ENCODE measurements at places on chromosomes 4 and X.

GRCh38 chr4:174047363-174047762 lies 236.1 kb downstream of the FBXO8 start:
- peak; percentile 91 for DNase-seq

DNA sequence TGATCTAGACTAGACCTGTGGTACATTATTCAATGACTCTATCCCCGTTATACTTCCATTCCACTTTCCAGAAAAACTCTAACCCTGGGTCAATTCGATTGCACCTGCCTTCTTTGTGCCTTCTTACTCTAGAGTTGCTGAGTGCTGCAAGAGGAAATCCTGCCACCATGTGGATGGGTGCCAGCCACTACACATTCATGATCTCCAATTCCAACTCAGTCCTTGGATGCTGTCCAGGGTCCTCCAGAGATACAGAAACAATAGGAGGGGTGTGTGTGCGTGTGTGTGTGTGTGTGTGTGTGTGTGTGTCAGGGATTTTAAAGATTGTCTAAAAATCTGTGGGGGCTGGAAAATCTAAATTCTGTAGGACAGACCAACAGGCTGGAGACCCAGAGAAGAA lies 42.9 kb upstream of the INTS6L start:
- peak; percentile 79 for DNase-seq

- peak; percentile 33 for DNase-seq
These were observed 108.0 kb downstream of the ANAPC4 start for GRCh38 chr4:25485104-25485503.

DNA sequence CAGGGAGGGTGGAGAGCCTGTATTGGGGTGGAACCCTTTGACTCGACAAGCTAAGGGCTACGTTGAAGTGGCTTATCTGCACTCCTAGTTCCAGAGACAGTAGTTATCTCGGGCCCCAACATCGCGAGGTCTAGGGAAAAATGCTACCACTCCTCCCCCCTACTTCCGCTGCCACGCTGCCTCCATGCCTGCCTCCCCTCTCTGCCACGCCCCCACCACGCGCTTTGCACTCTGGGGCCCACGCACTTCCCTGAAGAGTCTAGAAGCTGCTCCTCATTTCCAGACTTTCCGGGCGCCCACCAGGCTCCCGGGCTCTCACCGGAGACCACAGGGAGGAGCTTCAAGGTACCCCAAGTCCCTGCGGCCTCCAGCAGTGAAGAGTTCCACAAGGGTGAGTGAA lies at the start of gene PASD1:
Gene PASD1, plus strand, starts transcription at position 227 of the 400 bp plus-strand sequence. CDS start 37,879 bp downstream, outside the sequence.
- no peak for DNase-seq

GRCh38 chr4:137502339-137503129 lies 29.8 kb downstream of the PCDH18 start:
- DNase-seq: no peak

DNA sequence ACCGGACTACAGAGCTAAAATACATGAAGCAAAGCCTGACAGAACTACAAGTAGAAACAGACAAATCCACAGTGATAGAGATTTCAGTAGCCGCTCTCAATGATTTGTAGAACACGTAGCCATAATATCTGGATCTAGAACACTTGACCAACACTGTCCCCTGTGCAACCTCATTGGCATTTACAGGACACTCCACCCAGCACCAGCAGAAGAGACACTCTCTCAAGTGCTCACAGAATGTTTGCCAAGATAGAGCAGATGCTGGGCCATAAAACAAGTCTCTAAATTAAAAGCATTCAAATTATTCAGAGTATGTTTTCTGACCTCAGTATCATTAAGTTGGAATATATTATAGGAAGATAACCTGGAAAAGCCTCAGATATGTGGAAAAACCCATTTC lies 21.7 kb downstream of the HTT start:
- no peak for DNase-seq

DNA sequence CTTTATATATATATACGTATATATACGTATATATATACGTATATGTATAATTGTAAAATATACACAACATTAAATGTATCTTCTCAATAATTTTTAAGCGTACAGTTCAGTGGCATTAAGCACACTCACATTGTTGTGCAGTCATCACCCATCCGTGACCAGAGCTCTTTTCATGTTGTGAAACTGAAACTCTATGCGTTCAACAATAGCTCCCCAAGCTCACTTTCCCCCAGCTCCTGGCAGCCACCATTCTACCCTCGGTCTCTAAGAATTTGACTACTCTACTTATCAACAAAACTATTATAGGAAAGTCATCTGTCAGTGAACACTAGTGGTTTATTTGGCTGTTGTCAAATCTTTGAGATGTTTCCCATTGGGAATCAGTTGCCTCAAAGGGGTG lies 621.8 kb upstream of the GALNT7 start:
- no peak for DNase-seq

DNA sequence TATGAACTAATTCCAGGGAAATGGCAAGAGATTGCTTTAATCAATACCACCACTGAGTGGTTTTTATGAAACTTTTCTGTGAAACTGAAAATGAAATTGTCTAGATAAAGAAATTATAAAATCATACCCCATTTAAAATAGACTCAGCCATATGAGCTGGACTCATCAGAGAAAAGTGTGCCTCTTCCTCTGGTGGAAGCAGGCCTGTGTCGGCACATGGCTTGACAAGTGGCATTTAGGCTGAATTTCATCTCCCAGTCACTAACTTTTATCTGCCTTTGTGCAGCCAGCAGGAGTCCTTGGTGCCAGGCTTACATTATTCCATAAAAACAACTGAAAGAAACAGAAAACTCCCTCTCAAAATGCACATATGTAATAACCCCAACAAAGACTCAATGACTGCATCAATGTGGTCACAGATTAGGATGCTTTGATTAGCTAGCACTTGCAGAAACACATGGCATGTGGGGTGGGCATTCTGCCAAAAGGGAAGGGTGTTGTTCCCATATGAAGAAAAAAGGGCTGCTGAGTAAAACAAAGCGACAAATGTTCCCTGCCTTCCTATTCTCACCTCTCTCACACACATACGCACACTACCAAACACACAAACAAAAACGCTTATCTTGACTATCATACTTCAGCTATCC lies 232.3 kb downstream of the PABPC4L start:
- DNase-seq: peak; percentile 14

DNA sequence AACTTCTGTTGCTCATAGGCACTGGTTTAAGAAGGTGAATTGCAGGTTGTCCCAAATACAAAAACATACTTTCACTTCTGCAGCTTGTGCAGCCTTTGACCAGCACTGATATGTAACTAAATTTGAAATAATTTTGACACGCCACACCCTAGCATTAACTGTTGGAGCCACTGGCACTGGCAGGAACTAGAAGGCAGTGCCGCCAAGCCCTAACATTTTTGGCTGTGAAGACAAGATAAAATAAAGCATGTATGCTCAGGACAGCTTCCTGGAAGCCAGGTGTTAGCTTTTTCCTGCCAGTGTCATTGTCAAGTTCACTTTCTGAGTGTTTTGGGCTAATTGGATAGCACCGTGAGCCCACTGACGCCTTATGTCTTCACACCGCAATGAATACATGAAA lies 65.3 kb upstream of the FBXW7 start:
- peak; percentile 56 for DNase-seq

- DNase-seq: no peak
These were observed 8.2 kb downstream of the CAPN6 start for GRCh38 chrX:111262086-111262485.

GRCh38 chr4:169675825-169676224 lies 55.4 kb downstream of the CLCN3 start:
- no peak for DNase-seq

GRCh38 chrX:153861733-153862310 lies 24.2 kb downstream of the L1CAM start:
- DNase-seq: no peak

- DNase-seq: no peak
These were observed 47.3 kb upstream of the PPARGC1A start for GRCh38 chr4:23937173-23937572.

DNA sequence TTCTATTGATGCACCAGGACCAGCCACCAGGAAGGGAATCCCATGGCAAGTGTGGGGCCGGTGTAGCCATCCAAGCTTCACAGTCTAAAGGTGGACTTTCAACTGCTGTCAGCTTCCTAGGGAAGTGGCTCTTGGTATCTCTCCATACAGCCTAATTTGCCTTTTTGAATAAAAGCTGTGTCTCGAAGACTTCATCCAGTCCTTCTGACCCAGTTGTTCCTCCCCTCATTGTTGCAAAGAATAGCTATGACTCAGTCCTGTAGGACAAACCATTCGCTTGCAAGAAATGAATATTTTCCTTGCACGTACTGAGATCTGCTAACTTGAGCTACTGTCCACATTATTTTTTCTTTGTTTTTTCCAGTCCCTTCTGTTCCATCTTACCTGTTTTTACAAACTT lies 145.1 kb upstream of the CTSO start:
- DNase-seq: no peak

DNA sequence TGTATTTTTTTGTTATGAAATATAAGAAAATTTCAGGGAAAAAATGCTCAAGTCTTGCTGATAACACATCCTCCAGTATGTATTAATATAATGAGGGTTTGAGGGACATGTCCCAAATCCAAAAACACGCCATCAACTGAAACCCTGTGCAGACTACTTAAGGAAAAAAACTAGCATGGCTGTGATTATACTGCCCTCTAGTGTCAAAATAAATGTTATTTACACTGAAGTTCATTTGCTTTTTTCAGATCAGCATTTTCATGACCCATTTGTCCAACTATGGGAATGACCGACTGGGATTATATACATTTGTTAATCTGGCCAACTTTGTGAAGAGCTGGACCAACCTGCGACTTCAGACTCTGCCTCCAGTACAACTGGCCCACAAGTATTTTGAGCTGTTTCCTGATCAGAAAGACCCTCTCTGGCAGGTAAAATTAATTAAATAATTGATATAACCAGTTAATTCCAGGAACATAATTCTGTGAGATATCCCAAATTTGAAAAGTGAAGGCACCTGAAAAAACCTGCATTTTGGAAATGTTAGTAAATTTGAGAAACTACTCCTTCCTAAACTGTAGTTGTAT lies 128.5 kb downstream of the PRSS12 start:
- DNase-seq: peak; percentile 81

- no peak for DNase-seq
These were observed 157.8 kb downstream of the SOWAHB start for GRCh38 chr4:76740192-76740591.

GRCh38 chrX:9671998-9672397 lies 93.6 kb downstream of the GPR143 start:
- DNase-seq: no peak

- DNase-seq: peak; percentile 25
These were observed 71.4 kb downstream of the RTL5 start for GRCh38 chrX:72060196-72060920.

DNA sequence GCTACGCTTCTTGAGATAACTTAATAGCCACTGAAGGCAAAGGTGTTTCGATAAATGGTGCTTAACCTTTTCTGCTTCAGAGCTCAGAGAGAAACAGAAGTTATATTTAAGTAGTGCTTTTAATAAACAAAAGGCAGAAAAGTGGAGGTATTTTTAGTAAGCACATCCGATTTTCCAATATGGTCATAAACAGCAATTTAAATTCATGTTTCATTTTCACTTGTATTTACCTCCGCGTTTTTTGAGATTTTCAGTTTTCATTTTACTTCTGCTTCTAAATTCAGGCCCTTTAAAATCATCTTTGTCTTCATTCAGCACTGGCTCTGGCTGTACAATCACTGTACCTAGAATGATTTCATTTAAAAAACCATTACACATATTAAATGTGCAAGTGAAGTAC lies 92.4 kb downstream of the ATRX start:
- no peak for DNase-seq

DNA sequence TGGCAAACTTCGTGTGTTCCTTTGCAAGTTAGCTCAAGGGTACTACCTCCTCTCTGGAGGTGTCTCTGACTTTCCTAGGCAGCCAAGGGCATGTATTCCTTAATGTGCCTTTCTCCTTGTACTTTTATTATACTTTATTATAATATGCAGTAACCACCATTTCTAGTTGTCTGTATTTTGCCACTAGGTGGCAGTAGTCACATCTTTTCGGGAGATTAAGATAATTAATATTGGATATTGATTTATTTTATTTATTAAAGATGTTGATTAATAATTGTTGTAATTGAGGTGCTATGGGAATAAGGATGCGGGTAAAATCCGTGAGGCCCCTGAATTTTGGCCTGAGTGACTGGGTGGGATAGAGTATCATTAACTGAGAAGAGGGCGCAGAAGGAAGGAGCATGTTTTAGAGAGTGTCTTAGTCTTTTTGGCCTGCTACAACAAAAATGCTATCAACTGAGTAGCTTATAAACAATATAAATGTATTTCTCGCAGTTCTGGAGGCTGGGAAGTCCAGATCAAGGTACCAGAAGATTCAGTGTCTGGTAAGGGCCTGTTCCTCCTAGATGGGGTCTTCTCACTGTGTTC lies 153.3 kb downstream of the TMEM164 start:
- DNase-seq: no peak

- DNase-seq: no peak
These were observed 44.3 kb downstream of the CD40LG start for GRCh38 chrX:136692271-136692670.

DNA sequence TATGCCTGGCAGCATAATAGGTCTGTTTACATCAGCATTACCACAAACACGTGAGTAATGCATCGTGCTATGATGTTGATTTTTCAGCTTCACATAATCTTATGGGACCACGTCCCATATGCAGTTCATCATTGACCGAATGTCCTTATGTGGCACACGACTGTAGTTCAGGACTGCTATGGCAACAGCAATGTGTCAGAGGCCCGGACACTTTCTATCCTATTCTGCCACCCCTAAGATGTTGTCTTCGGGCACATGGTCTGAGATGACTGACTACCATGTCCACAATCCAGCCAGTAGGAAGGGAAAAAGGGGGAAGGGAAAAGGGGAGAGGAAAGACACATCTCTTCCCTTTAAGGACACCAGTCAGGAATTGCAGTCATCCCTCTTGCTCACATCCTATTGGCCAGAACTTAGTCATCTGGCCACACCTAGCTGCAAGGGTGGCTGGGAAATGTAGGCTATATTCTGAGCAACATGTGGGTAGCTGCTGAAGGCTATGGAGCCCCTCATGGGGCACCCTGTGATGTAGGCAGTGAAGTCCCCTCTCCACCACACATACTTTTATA lies 196.0 kb upstream of the RBPJ start:
- DNase-seq: no peak

DNA sequence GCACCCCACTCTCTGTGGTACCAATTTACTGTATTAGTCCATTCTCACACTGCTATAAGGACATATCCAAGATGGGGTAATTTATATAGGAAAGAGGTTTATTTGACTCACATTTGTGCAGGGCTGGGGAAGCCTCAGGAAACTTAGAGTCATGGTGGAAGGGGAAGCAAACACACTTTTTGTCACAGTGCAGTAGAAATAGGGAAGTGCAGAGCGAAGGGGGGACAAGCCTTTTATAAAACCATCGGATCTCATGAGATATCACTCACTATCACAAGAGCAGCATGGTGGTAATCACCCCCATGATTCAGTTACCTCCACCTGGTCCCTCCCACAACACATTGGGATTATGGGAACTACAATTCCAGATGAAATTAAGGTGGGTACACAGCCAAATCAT lies 766.9 kb upstream of the PCDH10 start:
- no peak for DNase-seq

GRCh38 chr4:97500423-97500822 lies 642.9 kb downstream of the STPG2 start:
- DNase-seq: no peak
